ENCODE measurements at places on chromosomes 7 and 10.

DNA sequence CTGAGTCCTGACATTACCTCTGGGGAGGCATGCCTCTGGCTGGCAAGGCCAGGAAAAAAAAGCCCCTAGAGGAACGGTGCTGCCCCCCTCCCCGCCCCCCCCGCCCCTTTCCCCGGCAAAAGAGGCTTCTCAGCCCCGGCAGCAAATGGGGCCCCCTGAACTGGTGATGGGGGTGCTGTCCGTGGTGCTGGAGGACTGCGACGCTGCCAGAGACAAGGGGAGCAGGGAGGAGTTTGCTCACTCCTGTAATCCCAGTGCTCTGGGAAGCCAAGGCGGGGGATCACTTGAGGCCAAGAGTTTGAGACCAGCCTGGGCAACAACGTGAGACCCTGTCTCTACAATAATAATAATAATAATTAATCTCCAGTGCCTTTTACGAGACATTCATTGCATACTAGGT lies 23.7 kb downstream of the SRRM3 start:
- DNase-seq: no peak

DNA sequence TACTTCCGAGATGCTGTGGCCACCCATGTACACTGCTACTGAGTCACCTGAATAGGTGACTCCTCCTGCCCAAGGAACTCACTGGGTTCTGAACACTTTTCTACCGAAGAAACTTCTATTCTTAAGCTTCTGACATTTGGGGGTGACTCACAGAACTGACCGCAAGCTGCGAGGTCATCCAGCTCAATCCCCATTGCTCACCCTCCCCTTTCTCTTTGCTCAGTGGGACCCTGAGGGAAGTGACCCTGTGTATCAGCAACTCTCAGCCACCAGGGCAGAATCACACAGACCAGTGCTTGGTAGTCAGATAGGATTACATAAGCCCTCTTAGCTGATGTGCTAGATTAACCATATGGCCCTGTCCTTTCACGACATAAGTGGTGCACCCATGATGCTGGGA lies 46.3 kb downstream of the INSYN2A start:
- no peak for DNase-seq

- DNase-seq: no peak
These were observed 29.9 kb downstream of the HEPACAM2 start for GRCh38 chr7:93196336-93196735.

DNA sequence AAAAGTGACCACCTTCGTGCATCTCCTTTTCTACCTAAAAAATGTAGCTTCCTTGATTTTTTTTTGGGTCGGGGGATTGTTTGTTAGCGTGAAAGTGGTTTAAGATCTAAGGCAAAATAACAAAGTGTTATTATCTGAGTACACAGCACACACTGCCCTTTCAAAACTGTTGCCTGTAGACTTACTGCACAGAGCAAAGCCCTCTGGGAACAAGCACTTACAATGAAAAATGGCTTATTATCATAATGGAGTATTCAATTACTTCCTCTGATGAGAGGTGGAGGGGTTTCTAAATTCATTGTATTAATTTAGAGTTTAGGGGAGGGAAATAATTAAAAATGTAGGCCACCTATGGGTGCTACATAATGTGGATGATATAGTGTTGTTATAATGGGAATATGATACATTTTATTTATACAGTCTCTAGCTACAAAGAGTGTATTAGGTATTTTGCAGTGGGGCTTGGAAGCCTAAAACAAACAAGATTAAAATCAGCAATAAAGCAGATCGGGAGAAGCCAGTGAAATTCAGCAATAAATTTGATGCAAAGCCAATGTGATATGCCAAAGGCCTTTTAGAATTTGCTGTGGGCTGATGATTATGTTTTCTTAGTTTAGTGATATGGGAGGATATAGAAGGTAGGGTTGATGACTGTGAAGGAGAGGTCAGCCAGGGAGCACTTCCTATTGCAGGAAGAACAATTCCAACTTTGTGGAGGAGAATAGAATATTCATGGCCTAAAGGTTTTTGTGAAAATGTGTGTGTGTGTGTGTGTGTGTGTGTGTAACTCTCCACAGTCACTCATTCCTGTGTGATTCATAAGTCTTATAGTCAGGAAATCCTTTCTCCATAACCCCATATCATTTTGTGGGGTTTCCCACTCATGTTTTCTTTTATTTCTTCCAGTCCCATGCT lies 17.7 kb upstream of the EXOC4 start:
- DNase-seq: no peak

- no peak for DNase-seq
These were observed 1257.4 kb downstream of the GATA3 start for GRCh38 chr10:9311702-9312499.

- DNase-seq: peak; percentile 88
These were observed 918 bp upstream of the RPEL1 start for GRCh38 chr10:103244666-103245271.

- no peak for DNase-seq
These were observed 94.4 kb downstream of the JAZF1 start for GRCh38 chr7:28086198-28086597.

GRCh38 chr10:79025199-79025832 lies 43.5 kb upstream of the ZMIZ1 start:
- peak; percentile 51 for DNase-seq

- no peak for DNase-seq
These were observed 7.3 kb upstream of the KLHDC10 start for GRCh38 chr7:130063036-130063435.

GRCh38 chr7:114925434-114925833 lies 3.5 kb downstream of the MDFIC start:
- no peak for DNase-seq

GRCh38 chr7:39530971-39531370 lies 35.2 kb upstream of the YAE1 start:
- no peak for DNase-seq

- DNase-seq: no peak
These were observed 49.6 kb upstream of the PDCD4 start for GRCh38 chr10:110822035-110822711.

GRCh38 chr7:155796381-155797261 lies 15.6 kb downstream of the SHH start:
- DNase-seq: peak; percentile 91

DNA sequence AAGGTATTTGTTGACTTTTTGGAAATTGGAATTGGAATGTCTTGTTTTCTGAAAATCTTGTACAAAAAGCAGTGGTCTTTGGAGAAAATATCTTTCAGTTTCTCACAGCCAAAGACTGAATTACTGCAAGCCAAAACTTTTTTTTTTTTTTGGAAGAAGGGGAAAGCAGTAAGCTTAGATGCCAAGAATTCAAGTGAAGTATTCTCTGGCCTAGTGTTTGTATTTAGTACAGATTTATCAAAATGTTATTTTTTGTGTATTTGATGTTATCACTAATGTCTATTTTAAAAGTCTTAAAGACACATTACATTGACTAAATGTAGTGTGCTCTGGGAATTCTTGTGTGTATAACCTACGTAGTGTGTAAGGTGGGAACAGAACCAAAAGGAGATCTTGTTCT lies 6.2 kb downstream of the TET1 start:
- no peak for DNase-seq

- no peak for DNase-seq
These were observed 189.6 kb downstream of the DNAJC1 start for GRCh38 chr10:21813946-21814345.

DNA sequence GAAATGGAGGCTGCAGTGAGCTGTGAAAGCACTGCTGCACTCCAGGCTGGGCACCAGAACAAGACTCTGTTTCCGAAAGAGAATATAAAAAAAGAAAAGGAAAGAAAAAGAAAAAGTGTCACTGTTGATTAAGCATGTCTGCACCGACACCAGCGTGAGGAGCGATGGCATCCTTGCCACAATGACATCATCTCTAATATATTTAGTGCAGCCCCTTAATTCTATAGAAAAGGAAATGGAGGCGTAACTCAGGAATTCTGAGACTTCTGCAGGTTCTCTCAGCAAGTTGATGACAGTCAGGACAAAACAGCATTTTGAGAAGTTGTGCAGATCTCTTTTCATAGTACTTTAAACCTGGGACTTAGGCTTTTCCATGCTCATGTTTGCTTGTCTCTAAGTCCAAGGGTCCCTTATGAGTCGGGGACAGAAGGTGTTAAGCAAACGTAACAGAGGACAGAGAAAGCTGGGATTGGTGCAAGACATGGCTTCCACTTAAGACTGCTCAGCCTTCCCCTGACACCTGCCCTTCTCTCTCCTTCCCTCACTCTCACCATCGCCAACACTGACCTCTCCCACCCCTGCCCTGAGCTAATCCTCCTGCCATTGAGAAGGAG lies 16.9 kb upstream of the ANKRD1 start:
- DNase-seq: no peak

- DNase-seq: no peak
These were observed 91.3 kb downstream of the PARD3 start for GRCh38 chr10:34723750-34724149.

DNA sequence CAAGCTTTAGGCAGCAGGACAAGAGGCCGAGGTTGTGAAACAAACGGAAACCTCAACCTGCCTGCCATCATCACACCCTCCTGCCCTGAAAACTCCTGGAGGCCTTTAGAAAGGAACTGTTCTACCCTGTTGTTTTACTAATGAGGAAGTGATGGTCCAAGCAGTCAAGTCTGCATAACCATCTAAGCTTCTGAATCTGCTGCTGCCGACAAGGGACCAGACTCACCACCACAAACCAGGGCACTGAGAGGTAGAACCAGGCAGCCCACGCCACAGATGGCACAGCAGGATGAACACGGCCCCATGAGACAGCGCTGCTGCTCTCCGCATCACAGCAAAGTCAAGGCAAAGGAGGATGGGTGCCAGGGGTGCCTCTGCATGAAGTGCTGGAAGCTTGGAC lies 209.4 kb downstream of the CELF2 start:
- peak; percentile 50 for DNase-seq

Measured in posterior cingulate gyrus (tissue), 11 donors.